NAMALWA (cell line): ENCODE measurements at places on chromosomes 5 and 9.

DNA sequence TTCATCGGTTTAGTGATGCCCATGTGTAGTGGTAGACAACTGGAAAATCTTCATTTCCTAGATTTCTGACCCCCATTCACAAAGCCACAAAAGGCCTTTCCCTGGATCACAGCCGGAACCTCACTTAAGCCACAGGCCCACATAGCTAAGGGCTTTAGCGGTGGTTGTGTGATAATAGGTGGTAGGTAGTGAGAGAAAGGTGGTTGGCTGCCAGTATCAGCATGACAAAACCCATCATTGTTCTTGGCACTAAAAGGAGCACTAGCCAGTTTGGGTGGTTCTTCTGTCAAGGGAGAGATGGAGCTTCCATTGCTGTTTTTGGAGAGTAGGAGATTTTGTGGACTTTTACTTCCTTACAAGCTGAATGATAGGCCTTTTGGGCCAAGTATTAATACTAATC, 9.7 kb upstream of the SLC36A2 start:
- no peak for DNase-seq

GRCh38 chr5:1067141-1068121, 44.4 kb downstream of the SLC12A7 start:
- DNase-seq: no peak

DNA sequence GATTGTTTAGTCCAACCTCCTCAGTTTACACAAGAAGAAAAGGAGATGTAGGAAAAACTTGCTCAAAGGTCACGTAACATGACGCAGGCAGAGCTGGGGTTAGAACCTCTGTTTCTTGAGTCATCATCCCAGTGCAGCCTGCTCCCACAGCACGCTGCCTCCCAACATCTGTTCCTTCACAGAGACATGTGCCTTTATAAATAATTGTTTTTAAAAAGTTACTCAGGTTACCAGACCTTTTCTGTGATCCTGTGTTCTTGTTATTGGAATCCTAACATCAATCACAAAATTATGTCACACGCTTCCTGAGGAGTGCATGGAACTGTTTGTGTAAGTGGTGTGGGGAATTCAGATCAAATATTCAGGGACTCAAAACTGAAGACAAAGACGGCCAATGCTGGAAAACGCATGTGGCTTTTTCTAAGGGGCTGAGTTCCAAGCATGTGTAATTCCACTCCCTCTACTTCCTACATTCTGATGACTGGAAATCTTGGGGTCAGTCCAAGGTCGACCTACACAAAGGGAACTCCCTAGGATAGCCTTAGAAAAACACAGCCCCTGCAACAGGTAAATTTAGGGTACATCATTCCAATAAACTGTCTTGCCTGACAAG, 184.3 kb downstream of the TSSK1B start:
- DNase-seq: no peak

DNA sequence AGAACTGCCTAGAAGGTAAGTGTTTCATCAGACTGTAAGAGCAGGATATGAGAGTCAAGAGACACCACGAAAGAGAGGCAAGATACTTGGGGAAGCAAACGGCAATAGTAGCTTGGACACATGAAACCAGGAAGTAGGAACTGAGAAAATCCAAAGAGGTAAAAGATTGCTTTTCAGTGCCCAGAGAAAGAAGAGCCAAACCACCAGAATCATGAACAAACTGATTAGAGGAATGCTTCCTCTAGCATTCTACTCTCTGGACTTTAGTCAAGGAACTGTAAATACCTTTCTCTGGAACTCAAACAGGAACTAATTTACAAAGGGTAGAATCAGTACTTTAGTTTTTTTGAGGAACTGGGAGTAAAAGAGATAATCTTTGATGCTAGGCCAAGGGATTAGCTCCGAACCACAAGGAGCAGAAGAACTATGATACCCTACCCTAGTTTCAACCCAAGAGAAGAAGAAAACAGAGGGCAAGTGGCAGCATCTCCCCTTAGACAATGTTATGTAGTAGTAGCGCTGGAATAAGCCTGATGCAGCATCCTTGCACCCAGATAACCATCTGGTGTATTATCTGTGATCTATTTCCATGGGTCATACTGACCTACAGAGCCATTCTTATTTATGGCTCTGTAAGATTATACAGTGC, 41.3 kb downstream of the EFCAB9 start:
- no peak for DNase-seq
